ENCODE measurements at places on chromosomes 12 and 14.
A peak's percentile ranks its signal among the peaks of the same experiment; 100 is the strongest.

- DNase-seq: peak; percentile 79
These were observed 63.9 kb downstream of the KLHL28 start for GRCh38 chr14:44897845-44898151.

GRCh38 chr14:105411017-105411941, 8.3 kb upstream of the MTA1 start:
- peak; percentile 60 for DNase-seq

DNA sequence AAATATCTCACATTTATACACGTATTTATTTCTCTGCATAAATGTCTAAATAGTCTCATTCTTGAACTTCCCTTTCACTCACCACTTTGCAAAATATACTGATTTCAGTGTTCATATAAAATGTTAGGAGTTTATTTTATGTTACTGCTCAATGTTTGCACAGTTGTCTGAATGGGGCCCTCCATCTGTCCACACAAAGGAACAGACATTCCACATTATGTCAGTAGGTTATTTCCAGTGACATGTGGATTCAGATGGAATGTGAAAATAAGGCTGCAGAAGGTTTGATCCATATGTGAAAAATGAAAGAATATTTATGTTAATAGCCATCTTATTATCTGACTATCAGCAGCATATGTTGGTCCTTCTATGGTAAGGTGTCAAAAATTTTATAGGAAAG, 994.4 kb upstream of the SEL1L start:
- no peak for DNase-seq

DNA sequence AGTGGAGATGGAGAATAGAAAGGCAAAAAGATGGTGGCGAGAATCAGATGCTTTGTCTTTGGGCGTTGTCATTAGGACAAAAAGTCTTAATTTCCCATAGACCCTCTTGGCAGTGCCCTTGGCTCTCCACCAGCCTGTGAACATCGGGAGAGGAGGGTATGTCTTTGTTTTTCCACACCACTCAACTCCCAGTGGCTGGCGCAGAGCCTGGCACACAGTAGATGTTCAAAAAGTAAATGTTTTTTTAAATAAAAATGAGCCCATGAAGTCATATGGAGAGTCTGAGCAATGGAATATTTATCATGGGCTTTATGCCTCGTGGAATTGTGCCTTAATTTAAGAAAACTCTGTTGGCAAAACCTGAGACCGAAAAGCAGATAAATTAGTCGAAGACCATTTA, 90.4 kb downstream of the SRGAP1 start:
- no peak for DNase-seq

- DNase-seq: no peak
These were observed 303.1 kb upstream of the SOX5 start for GRCh38 chr12:24252602-24253001.
